ENCODE measurements at places on chromosomes 1 and 21.

DNA sequence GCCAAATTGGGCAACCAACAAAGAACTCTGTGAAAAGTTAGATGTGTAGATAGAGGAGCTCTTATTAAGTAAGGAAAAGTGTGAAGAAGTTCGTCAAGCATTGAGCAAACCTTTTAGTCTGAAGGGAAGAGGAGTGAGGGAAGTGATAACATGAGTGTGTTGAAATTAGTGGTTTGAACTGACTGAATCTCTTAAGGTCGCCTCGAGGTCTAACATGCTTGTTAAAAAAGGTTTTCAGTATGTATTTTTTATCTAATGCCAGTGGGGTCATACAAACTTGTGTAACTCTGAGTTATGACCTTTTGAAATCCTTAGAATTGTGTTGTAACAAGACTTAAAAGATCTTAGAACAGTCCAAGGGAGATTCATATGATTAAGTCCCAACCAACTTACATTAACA, 34.1 kb downstream of the SOAT1 start:
- DNase-seq = peak; percentile 3

DNA sequence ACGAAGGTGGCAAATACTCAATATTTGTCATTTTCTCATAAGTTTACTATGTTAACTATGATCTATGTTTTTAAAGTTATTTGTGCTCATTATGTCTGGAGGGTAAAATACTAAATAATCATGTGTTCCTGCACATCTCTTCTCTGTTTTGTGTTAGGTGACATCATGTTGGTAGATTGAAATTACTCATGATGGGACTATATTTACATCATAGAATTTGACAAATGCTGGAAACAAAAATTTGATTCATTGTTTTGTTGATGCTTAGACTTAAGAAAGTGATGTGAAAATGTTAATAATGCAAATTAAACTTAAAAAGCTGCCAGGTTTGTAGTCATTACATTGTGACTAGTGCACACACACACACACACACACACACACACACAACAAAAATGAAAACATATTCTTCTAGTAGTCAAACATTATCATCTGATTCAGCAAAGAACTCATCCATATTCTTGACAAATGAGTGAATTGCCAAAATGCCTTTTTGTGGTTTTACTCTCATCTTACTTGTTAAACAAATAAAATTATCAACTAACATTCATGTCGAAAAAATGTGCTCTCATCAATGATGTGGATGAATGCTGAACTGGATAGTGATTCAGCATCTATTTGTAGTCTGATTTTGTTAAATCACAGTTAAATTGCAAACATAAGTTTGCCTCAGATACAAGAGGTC, 870.7 kb downstream of the BRINP3 start:
- no peak for DNase-seq

- no peak for DNase-seq
These were observed 7.2 kb downstream of the AGMAT start for GRCh38 chr1:15577691-15578090.

DNA sequence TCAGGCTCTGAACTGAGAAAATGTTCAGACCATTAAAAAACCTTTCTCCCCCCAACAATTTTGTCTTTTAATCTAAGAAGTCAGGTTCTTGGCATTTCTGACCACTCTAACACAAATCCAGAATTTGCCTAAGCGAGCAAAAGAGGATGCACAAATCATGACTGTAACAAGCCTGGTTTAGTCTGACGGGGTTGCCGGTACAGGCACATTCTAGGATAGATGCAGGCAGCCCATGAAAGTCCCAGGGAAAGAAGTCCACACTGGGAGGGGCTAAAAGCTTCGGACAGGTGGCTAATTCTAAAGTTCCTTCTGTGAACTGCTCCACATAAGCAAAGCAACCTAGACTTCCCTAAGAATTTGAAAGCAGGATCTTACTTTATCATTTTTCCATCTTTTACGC, 48.0 kb upstream of the KCNE1 start:
- no peak for DNase-seq

GRCh38 chr1:213256438-213257087, 205.5 kb downstream of the RPS6KC1 start:
- no peak for DNase-seq

- DNase-seq = no peak
These were observed 130.9 kb downstream of the CD247 start for GRCh38 chr1:167387251-167387910.

GRCh38 chr21:38470755-38471154, 27.5 kb downstream of the ERG start:
- DNase-seq = no peak

GRCh38 chr1:116472431-116472961, 98.3 kb downstream of the CD58 start:
- no peak for DNase-seq

GRCh38 chr21:20353351-20353750, 644.9 kb upstream of the NCAM2 start:
- no peak for DNase-seq

DNA sequence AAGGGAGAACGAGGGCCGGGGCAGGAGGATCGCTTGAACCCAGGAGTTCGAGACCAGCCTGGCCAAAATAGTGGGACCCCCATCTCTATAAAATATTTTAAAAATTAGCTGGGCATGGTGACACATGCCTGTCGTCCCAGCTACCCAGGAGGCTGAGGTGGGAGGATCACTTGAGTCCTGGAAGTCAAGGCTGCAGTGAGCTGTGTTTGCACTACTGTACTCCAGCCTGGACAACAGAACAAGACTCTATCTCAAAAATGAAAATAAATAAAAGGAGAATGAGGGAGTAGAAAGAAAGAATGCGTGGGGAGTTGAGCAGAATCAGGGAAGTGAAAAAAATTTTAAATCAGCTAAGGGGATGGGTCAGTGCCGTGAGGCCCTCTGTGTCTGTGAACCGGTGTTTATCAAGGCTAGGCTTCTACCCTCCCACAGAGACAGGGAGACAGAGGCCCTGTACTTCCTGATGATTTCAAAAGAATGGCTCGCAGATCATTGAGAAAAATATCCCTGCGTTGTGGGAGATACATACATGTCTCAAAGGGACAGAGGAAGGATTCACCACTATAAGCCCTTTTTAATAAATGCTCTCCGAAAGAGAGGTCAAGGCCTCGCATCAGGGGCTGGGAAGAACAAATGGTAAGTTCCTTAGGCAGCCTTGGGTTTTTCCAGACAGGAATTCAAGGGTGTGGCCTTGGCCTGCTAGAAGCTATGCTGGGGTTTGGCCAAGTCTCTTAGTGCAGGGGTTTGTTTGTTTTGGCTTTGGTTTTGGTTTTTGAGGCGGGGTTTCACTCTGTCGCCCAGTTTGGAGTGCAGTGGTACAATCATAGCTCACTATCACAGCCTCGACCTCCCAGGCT, 20.7 kb downstream of the IL10RB start:
- DNase-seq = no peak

- DNase-seq = no peak
These were observed 145.4 kb downstream of the LMO4 start for GRCh38 chr1:87474098-87474497.

DNA sequence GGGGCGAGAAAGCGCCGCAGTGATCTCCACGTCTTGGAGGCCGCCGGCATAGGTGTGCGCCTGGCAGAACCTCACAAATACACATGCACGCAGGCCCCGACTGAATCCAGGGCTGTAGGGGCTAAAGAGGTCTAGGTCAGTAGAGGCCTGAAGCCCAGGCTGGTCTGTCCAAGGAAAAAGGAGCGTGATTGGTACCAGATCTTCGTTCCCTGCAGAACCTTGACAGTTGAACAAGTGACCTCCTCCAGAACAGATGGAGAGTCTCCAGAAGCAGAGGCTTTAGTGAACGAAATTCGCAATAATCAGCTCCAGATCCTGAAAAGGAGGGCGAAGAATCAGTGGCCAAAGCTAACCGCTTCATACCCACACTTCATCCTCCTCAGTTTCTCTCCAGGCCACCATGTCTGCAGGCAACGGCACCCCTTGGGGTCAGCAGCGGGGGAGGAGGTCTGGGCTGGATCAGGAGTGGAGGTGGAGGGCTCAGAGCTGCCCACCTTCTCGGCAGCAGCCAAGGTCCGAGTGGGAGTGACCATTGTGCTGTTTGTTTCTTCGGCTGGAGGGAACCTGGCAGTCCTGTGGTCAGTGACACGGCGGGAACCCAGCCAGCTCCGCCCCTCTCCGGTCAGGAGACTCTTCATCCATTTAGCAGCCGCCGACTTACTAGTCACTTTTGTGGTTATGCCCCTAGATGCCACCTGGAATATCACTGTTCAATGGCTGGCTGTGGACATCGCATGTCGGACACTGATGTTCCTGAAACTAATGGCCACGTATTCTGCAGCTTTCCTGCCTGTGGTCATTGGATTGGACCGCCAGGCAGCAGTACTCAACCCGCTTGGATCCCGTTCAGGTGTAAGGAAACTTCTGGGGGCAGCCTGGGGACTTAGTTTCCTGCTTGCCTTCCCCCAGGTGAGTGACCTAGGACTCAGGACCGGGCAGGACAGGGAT, 749 bp upstream of the PEX11B start:
- no peak for DNase-seq

- no peak for DNase-seq
These were observed at the start of gene SHISA4 for GRCh38 chr1:201888282-201889089. Gene SHISA4, plus strand, starts transcription at chr1:201888898. Its CDS starts 97 bp downstream, at chr1:201888995.

- no peak for DNase-seq
These were observed 94.3 kb upstream of the EDN2 start for GRCh38 chr1:41578712-41579335.

DNA sequence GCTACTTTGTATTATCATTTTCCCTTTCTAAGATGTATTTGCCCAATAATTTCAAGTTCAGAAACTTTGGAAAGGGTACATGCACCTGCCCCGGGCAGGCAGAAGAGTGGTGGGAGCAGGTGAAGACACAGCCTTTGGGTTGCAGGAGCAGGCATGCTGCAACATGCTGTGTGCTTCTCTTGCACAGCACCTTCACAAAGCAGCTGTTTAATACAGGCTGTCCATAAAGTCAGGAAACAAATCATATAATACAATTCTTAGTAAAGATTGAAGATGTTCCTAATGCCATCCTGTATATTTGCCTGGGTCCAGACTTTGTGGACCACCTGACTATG, 182.9 kb downstream of the ZNF281 start:
- DNase-seq = no peak

DNA sequence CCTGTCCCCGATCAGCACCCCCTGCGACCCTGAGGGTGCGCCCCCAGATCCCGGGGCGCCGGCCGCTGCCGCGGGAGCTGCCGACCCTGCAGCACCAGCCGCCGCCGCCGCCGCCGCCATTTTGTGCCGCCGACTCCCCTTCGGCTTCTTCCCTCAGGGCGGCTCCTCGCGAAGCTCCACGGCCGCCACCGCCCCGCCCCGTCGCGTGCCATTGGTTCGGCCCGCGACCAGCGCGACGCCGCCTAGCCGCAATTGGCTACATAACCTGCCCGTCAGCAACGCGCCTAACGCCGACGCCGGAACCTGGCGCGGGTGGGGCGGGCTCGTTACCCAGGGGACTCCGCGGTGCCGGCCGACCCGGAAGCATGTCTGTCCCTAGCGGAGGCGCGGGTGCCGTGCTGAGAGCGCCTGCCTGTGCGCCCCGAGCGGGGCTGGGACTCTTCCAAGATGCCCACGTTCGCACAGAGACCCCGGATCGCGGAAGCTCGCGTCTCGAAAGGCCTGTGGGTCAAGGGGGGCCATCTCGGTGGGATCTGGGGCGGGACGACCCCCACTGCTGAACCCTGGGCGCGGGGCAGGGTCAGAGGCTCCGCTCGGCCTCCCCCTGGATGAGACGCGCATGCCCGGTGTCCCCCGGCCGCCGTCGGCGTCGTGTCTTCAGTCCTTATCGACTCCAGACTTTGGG, at the start of gene CCNL2:
CCNL2 (minus strand) TSS at position 149 of the 685 bp plus-strand sequence; CDS start at position 120, 29 bp downstream.
- peak; percentile 85 for DNase-seq

GRCh38 chr1:162360237-162360873, 16.3 kb downstream of the SPATA46 start:
- no peak for DNase-seq

DNA sequence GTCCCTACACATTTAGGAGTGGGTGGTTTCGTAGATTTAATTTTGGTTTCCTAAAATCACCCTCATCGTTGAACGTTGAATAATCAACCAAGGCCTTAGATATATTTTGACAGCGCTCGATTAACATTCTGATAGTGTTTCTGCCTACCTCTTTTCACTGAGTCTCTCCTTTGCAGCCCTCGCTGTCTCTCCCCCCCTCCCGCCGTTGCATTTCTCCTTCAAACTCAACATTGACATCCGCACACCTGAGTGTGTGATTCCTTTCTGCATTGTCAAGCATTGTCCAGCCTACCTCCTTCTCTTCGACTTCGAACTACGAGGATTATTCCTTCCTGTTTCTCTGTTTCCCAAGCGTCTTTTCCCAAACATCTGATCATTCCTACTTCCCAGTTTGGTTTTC, 1.8 kb upstream of the ADAMTS1 start:
- no peak for DNase-seq

GRCh38 chr21:14866859-14867765, 197.7 kb downstream of the NRIP1 start:
- DNase-seq = no peak

- no peak for DNase-seq
These were observed 84.5 kb upstream of the BCL10 start for GRCh38 chr1:85360730-85361493.

- DNase-seq = no peak
These were observed 5.2 kb upstream of the VTCN1 start for GRCh38 chr1:117215733-117216462.

DNA sequence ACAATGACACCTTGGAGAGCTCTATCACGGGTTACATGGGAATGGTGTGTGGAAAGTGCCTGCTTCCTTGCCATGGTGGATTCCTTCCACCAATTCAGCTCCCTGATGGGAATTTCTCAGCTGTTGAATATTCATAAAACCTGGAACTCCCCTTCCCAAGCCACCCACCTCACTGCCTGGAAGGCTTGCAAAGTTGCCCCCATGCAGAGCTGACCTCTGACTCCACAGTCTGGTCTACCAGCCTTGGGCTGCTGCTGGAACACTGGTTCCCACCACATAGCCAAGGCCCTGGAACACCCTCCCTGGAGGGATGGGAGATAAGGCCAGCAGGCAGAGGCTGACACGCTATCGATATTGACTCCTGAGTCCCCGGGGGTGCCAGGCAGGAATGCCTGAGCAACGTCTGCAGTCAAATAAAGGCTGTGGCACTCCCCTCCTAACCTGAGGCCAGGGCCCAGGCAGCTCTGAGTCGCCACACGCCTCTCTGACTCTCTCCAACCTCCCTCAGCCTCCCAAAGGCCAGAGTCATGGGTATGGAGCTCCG, 8.8 kb downstream of the CCDC24 start:
- no peak for DNase-seq

- DNase-seq = no peak
These were observed 74.6 kb downstream of the GPR88 start for GRCh38 chr1:100612540-100612939.

Data from NCI-H1436 treated with DMSO at 0.1 percent for 48 hours (cell line).